ENCODE measurements at places on chromosomes 2 and 18.
A peak's percentile ranks its signal among the peaks of the same experiment; 100 is the strongest.

DNA sequence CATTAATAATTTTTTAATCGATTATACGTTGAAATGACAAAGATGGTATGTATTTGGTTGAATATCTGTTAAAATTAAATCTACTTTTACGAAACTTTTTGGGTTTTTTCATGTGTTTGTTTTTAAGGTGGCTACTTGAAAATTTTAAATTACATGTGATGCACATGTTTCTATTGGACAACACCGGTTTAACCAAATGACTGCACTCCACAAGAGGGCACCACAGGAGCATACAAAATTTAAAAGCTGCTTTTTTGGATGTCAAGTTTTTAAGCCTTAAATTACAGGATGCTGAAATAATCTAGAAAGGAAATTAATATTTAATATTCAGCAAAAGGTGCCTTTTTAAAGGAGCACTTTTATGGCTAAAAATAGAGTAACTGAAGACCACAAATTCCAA, 98.7 kb downstream of the ACVR1 start:
- no peak for DNase-seq

GRCh38 chr2:73827018-73827417, 1.7 kb upstream of the STAMBP start:
- no peak for DNase-seq

- no peak for DNase-seq
Measured at GRCh38 chr2:173669271-173669853, 295.8 kb downstream of the SP3 start.

- no peak for DNase-seq
Measured at GRCh38 chr18:73891572-73892421, 255.8 kb downstream of the FBXO15 start.

- DNase-seq: no peak
Measured at GRCh38 chr18:59909289-59910036, 9.7 kb downstream of the PMAIP1 start.

DNA sequence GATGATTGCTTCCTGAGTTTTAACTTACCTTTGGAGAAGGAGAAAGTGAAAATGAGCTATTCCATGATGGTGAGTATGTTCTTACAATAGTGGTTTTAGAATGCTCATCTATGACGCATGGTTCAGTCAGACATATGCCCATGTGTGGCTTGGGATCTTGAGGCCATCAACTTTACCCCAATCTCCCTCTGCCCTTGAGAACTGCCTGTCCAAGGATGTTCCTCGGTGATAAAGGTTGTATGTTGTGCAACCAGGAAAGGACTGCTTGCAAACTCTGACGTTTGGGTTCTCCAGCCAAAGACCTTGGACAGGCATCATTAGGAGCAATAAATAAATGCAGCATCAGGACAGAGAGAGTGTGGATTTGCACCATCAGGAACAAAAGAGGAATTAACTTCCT, 165.0 kb downstream of the ZEB2 start:
- DNase-seq: no peak

DNA sequence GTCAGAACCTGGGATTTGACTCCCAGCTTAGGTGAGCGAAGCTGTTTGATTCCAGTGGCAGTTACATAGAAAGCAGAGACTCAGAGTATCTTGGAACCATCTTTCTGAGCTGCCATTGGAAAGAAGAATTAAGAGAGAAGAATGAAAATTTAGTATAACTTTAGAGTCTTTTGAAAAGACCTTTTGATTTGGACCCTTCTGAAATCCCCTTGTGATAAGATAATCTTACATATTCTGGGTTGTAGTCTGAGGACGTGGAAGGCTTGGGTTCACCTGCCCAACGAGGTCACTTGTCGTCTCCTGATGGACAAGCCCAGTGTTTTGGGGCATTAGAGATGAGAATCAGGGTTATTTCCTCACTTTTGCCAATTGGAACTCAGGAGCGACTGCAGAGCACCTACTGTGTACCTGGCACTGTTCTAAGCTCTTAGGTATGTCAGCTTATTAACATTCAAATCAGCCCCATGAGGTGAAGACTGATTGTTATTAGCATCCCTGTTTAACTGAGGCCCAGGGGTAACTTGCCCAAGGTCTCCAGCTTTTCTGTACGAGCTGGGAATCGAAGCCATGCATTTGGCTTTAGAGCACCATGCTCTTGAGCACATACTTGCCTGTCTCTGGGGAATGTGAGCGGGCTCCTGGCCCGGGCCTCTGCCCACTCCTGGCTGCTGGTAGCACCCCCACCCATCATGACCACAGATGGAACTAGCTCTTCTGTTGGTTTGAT, 2.9 kb downstream of the HK2 start:
- no peak for DNase-seq

DNA sequence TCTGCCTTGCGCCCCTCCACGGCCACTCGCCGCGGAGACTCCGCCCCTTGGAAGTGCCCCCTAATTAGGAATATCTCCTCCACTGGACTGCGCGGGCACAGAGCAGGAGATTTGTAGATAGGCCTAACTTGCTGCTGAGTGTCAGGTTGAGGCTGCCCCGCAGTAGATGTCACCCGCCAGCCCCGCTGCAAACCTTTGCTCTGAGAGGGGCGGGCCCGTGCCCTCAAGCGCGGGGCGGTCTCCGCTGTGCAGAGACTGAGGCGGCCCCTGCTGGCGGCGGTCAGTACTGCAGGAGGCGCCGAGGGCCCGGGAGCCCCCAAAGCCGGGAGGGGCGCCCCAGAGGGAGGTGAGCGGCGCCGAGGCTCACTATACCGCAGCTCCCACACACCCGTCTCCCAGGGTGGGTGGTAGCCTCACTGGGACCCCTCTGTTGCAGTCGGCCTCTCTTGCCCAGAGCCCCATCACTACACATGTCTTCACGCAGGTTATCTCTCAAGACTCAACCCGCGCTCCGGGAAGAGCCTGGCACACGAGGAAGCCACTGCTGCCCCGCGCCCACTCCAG, 2.9 kb upstream of the NEURL3 start:
- DNase-seq: no peak

- no peak for DNase-seq
Measured at GRCh38 chr18:10086458-10087210, 172.8 kb downstream of the VAPA start.

DNA sequence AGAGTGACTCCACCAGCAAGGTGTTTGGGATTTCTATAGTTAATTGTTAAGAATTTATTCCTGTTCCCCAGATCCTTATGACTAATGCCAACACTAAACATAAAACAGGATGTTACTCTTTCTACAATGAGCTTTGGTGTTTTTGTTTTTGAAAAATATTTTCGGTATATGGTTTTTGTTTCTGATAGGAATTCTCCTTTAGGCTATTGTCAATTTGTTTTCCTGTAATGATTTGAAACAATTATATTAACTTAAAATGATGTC, 182.6 kb downstream of the AGAP1 start:
- no peak for DNase-seq

- no peak for DNase-seq
Measured at GRCh38 chr2:41886757-41887156, 161.1 kb upstream of the PKDCC start.

GRCh38 chr2:15364561-15364960, 196.6 kb downstream of the NBAS start:
- no peak for DNase-seq

- no peak for DNase-seq
Measured at GRCh38 chr18:10591896-10592295, 66.1 kb downstream of the NAPG start.

DNA sequence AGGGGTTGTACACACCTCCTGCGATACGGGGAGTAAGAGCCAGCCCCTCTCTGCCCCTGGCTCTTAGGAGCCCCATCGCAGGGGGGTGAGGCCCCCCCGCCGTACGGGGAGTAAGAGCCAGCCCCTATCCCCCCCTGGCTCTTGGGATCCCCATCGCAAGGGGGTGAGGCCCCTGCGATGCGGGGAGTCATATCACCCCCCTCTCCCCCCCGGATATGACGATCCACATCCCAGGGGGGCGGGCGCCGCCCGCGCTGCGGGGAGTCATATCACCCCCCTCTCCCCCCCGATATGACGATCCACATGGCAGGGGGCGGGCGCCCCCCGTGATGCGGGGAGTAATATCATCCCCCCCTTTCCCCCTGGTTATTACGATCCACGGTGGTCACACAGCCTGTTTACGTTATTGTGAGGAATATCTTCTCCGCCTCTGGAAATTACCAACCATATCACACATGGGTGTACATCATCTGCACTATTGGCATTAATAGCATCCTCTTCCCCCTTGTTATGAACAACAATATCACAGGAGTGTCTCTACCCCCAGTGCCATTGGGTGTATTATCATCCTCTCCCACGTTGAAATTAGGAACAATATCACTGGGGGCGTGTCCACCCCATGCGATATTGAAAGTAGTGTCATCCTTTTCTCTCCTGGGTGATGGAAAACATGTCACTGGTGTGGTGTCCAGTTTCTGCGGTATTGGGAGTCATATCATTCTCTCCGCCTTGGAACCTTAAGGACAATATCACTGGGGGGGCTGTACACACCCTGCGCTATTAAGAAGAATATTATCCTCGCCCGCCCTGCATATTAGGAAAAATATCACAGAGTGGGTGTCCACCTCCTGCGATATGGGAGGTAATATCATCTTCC, 24.7 kb upstream of the NAGK start:
- no peak for DNase-seq

- no peak for DNase-seq
Measured at GRCh38 chr2:143241403-143242088, 112.3 kb downstream of the ARHGAP15 start.

GRCh38 chr18:75896865-75897264, 469.4 kb upstream of the SMIM21 start:
- DNase-seq: no peak

DNA sequence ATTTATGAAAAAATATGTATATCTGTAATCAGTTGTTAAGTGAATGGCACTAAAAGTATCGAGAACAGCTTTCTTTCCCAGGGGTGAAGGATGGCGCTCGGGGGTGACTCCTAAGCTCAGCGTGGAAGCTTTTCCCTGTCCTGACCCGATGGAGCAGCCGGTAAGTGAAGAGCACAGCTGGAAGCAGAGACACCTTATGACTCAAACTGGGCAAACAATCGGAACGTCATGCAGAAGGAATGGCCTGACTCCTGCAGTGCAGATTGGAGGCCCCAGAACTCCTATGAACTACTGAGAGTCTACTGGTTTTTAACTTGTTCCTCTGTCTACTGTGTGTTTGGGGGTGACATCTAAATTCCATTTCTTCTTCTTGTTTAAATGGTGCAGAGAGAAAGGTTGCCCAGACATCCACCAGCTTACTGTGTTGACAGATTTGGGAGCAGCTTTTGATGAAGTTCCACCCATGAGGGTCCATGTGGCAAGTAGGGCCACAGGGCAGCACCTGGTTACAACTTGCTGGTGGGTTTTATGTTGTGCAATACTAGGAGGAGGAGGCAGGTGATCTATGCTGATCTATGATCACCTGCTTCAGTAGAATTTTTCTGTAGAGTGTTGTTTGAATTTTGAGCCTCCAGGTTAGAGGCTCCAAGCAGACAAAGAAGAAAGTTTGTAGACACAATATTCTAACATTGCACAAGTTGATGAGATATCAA, 52.8 kb upstream of the TMEM182 start:
- DNase-seq: no peak

DNA sequence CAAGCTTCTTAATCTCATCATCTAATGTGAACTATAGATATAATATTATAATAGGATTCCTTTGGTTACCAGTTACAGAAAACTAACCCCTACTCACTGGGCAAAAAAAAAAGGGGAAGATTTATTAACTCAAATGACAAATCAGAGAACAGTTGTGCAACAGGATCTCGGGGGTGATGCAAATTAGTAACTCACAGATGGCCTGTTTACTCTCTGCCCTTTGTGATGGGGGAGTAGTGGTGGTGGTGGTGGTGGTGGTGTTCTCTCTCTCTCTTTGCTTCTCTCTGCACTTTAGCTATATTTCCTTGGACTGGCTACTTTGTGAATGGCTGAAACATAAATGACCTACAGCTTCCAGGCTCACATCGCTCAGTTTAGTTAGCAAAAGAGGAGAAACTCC, 59.0 kb downstream of the TMEM247 start:
- DNase-seq: no peak

DNA sequence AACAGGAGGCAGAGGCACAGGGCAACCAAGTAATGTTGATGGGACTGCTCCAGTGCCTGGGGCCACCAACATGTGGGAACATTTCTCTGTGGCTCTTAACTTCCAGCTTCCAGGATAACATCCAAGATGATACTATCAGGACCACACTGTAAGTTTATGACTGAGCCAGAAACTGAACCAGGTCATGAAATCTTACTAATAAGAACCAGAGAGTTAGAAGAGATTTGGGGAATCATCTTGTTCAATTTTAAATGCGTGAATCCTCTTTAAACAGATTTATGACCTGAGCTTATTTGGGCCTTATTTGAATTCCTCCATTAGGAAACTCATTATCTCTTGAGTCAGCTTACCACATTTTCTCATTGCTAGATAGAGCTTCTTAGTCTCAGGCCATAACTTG, 45.0 kb downstream of the MAP2 start:
- DNase-seq: no peak

GRCh38 chr2:168064011-168064998, 183.1 kb downstream of the STK39 start:
- no peak for DNase-seq

- DNase-seq: no peak
Measured at GRCh38 chr2:44083054-44083453, 85.6 kb upstream of the PPM1B start.

DNA sequence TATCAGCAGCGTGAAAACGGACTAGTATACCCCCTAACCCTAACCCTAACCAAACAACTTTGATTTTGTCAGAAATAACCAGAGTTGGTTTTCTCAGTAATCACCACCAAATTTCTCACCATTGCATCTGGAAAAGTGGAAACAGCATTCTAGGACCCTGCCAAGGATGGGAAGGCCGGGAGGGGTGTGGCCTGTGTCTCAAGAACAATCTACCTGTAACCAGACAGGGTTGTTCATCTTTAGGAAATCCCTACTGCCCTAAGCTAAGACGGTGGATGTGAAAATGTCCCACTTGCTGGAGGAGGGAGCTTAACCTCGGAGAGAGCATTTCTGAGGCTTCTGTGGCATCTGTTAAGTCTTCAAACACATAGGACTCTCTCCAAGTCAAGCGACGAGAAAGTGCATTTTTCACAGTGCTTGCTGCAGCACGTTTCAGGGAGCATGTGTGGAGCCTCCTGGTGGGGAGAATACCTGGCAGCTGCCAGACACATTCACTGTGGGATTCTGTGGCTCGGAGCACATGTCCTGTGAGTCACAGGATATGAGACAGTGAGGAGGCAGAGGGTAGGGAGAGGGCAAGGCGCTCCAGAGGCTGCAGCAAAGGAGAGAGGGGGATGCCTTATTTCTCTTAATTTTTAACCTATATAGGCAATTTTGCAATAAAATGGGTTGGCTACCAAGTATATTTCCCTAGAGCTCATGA, 207.5 kb downstream of the SPP2 start:
- DNase-seq: peak; percentile 50

DNA sequence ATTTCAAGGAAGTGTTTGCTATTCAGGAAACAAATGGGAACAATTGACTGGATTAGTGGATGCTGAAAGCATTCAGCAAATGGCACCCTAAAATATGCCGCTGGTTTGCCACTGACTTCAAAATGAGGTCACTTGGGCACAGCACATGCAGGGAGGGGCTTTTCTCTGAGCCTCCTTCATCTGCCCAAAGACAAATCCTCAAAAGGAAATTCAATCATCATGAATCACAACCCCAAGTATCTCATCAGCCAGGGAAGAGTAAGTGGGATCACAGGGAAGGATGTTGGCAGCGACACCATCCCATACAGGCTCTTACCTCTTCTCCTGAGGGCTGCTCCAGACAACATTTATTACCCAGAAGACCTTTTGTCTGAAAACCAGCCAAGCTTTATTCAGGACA, 14.4 kb upstream of the SP140L start:
- no peak for DNase-seq

GRCh38 chr2:11764359-11764758, 17.9 kb downstream of the LPIN1 start:
- no peak for DNase-seq
